Activated naive CD4-positive, alpha-beta T cell treated with anti-CD3 and anti-CD28 coated beads for 36 hours (primary cell): ENCODE measurements at places on chromosomes 3 and 15. TPM values are rescaled to one million over a fixed set of nuclear protein-coding genes. Genes with fewer than 3 reads are reported as not detected.
A peak's percentile ranks its signal among the peaks of the same experiment; 100 is the strongest.

DNA sequence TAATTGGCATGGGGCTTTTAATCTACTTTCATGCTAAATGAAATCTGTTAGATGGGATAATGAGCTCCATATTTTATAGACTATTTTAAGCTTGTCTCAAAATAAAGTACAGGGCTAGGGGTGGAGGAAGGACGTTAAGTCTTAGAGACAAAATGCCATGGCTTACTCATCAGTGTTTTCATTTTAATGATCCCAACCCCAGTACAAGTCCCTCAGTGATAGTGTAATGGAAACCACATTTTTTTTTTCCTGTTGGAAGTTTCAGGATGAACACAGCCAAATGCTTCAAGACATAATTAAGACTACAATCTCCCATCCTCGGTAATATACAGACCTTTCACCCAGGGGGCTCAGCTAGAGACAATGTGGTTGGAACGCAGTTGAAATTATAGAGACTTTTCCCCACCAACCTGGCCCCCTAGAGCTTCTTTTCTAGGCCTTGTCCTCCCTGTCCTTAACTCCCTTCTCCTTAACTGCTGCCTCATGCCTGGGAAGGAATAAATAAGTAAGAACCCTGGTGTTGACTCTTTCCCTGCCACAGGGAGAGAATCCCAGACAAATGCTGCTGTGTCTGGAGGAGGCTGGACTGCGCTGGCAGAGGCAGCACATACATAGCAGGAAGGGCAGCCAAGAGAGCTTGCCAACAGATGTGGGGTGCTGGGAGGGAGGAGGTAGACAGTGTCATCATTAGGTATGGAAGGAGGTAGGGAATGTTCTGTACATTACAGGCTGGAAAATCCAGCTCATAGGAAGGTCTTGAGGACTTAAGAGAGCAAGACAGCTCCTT, 115.4 kb upstream of the ROPN1 start:
- peaks cover 13% of the 10 kb centered on the region for H3K27me3 ChIP-seq
- H3K27ac ChIP-seq: no peak overlapping the region
- no peaks in the 10 kb centered on the region for H3K36me3 ChIP-seq
- DNase-seq: no peak
- H3K4me1 ChIP-seq: no peaks in the 10 kb centered on the region
- H3K4me3 ChIP-seq: no peak overlapping the region

- no peaks in the 10 kb centered on the region for H3K27me3 ChIP-seq
- no peak for DNase-seq
- H3K4me3 ChIP-seq: no peak overlapping the region
- no peaks in the 10 kb centered on the region for H3K36me3 ChIP-seq
- H3K27ac ChIP-seq: no peak overlapping the region
These were observed 16.3 kb downstream of the RTP1 start for GRCh38 chr3:187213616-187214015.

GRCh38 chr3:107947203-107947602, 143.6 kb downstream of the CD47 start:
- H3K36me3 ChIP-seq: no peaks in the 10 kb centered on the region
- no peaks in the 10 kb centered on the region for H3K27me3 ChIP-seq
- no peak for DNase-seq
- no peak overlapping the region for H3K27ac ChIP-seq
- peaks cover 12% of the 10 kb centered on the region for H3K4me1 ChIP-seq

RLBP1 gene
- not detected for total RNA-seq

FANCD2OS gene
- total RNA-seq: not detected

DNA sequence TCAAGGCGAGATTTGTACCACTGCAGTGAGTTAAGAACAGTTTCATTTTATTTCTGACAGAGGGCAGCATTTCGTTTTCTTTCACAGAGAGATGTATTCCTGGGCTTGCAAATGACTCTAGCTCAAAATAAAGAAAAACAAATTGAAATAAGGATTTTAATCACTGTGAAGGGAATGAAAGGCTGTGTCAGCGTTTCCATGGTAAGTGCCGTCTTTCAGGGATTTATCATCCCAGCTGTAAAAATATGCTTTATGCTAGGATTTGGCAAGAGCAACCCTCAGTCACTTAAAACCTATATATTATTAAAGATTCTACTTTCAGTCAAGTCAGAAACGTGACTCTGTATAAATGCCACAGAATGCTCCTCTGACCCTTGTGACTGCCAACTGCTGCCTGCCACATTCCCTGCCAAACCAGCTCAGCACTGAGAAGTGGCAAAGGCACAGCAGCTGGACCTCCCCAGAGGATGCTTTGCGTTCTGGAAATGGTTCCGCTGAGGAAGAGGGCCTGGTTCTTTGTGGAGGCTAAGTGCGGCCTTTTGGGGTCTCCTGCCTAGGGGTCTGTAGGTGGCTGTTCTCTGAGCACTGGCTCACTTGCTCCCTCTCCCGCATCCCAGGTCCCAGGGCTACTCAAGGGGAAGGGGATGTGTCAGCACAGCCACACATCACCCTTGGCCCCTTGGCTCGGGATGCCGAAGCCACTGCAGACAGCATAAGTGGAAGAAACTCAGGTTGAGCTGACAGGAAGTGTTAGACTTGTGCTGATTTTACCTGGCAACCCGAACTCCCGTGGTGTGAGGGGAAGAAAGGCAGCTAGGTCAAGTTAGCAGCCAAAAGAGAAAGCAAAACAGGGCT, 56.6 kb upstream of the POMGNT2 start:
- peak; percentile 69 for DNase-seq
- peak overlapping the region; percentile 58 for H3K4me3 ChIP-seq
- peak overlapping the region; percentile 69 for H3K27ac ChIP-seq
- H3K36me3 ChIP-seq: no peaks in the 10 kb centered on the region

GRCh38 chr15:29668120-29668602, 154.1 kb downstream of the TJP1 start:
- H3K36me3 ChIP-seq: no peaks in the 10 kb centered on the region
- H3K4me3 ChIP-seq: no peak overlapping the region

GRCh38 chr3:66723231-66723630, 222.4 kb upstream of the LRIG1 start:
- H3K4me3 ChIP-seq: no peak overlapping the region
- H3K27ac ChIP-seq: no peak overlapping the region
- DNase-seq: no peak
- no peaks in the 10 kb centered on the region for H3K4me1 ChIP-seq

DNA sequence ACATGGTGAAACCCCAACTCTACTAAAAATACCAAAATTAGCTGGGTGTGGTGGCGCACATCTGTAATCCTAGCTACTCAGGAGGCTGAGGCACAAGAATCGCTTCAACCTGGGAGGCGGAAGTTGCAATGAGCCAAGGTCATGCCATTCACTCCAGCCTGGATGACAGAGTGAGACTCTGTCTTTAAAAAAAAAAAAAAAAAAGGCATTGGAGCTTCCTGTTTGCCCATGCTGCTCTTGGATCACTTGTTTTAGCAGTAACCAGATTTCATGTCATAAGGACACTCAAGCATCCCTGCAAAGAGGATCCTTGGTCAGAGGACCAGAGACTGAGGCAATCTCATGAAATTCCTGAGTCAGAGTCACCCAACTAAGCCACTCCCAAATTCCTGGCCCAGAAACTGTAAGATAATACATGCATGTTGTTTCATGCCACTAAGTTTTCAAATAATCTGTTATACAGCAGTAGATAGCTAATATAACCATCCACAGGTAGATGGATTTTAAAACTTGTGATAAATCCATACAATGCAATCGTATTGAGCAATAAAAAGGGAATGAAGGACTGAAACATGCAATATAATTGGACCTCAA, 82.0 kb upstream of the XXYLT1 start:
- no peak overlapping the region for H3K4me3 ChIP-seq
- H3K36me3 ChIP-seq: peaks cover 21% of the 10 kb centered on the region
- no peak overlapping the region for H3K27ac ChIP-seq
- DNase-seq: no peak

GRCh38 chr3:150077107-150077506, 106.4 kb upstream of the PFN2 start:
- H3K27me3 ChIP-seq: peaks cover 5% of the 10 kb centered on the region
- DNase-seq: no peak
- H3K36me3 ChIP-seq: no peaks in the 10 kb centered on the region

DNA sequence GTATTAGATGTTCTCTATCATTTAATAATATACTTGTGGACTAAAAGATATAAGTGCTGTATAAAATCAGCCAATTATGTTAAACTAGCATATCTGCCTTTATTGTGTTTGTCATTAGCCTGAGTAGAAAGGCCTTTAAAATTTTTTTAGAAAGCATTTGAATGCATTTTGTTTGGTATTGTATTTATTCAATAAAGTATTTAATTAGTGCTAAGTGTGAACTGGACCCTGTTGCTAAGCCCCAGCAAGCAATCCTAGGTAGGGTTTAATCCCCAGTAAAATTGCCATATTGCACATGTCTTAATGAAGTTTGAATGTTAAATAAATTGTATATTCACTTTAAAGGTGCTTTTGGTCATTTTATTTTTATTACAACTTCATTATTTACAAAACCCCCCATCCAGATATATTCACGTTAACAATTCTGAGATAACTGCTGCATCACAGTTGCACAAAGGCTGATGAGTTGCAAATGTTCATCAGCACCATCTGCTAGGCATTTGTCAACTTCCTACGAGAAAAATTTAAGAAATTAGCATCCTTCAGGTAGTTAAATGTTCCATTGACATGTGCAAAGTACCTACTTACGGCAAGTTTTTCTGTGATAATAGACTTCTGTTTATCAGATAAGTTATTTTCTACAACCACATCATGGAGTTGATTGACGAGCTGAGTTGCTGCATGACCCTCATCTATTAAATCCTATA, 6.3 kb downstream of the EIF4A2 start:
- peak overlapping the region; percentile 20 for H3K4me3 ChIP-seq
- H3K27me3 ChIP-seq: no peaks in the 10 kb centered on the region
- H3K36me3 ChIP-seq: peaks cover 67% of the 10 kb centered on the region
- H3K4me1 ChIP-seq: peaks cover 39% of the 10 kb centered on the region

CACNA2D3 gene
- total RNA-seq: not detected

GRCh38 chr15:65409036-65409631, 13.6 kb downstream of the IGDCC4 start:
- H3K36me3 ChIP-seq: no peaks in the 10 kb centered on the region
- peaks cover 8% of the 10 kb centered on the region for H3K27me3 ChIP-seq
- no peak overlapping the region for H3K4me3 ChIP-seq
- no peak for DNase-seq

DNA sequence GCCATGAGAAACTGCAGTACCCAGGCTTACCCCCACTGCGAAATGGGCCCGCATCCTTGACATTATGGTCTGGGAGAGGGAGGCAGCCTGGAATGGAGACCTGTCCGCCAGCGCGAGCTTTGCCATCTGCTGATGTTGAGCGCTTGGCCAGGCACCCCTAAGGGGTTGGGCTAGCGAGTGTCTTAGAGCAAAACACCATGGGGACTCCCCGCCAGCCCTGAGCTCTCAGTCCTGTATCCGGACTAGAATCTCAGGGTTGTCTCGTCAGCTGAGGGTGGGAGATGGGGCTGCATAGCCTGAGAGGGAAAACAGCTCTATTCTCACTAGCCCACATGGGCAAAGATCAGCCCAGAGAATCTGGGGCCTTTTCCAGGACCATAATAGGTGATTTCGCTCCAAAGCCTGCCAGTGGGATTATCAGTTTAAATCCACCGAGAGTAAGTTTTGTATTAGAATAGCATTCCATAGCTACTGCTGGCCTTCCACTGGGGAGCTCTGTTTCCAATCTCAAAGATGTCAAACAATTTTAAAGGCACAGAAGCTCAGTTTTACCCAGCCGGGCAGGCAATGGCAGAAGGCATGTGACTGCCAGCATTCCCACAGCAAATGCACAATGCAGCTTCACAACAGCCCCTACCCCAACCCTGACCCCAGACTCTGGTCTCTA, 167.5 kb upstream of the TPM1 start:
- H3K4me1 ChIP-seq: peaks cover 6% of the 10 kb centered on the region
- no peak overlapping the region for H3K27ac ChIP-seq
- H3K27me3 ChIP-seq: peaks cover 4% of the 10 kb centered on the region
- no peak for DNase-seq

RBPMS2 gene
- not detected for total RNA-seq

ITPKA gene
- total RNA-seq: 1.0 TPM

CHRNA3 gene
- total RNA-seq: not detected

GRCh38 chr15:89809093-89809786, 5.4 kb downstream of the ANPEP start:
- H3K36me3 ChIP-seq: no peaks in the 10 kb centered on the region
- DNase-seq: no peak
- no peak overlapping the region for H3K27ac ChIP-seq
- no peak overlapping the region for H3K4me3 ChIP-seq
- H3K27me3 ChIP-seq: peaks cover 13% of the 10 kb centered on the region

- peaks cover 21% of the 10 kb centered on the region for H3K4me1 ChIP-seq
- peaks cover under 1% of the 10 kb centered on the region for H3K27me3 ChIP-seq
These were observed 402.2 kb upstream of the PROK2 start for GRCh38 chr3:72187131-72187530.

DNA sequence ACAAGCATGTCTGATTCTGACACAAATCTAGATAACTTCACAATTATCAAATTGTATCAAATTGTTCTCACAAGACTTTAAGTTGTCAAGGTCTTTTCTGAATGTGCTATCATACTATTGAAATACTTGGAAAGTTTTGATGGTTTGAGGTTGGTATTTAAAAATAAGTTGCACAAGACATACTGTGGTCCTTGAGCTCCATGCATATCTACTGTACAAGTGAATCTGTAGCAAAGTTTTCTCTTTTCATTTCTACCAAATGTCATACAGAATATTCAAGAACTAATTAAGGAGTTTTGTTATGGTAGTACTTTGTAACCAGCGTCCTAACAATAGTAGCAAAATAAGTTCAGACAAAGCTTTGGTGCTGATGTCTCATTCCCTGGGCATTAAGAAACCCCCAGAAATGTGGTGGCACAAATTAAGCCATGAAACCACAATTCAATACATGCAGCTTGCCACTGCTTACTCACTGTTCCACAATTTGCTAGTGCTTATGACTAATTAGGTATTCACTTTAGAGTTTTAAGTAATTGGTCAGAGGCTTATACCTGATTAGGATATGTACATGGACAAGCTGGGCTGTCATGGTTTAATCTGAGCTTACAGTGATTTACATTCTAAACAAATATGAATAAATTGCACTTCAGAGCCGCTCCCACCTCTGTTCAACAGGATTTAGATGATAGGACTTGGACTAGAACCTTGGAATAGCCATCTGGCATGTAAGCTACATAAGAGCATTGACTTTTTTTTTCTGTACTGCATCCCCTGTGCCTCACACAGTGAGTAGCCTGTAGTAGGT, 8.8 kb downstream of the TBC1D23 start:
- no peaks in the 10 kb centered on the region for H3K36me3 ChIP-seq
- H3K4me1 ChIP-seq: peaks cover 51% of the 10 kb centered on the region
- no peaks in the 10 kb centered on the region for H3K27me3 ChIP-seq
- no peak overlapping the region for H3K4me3 ChIP-seq

GRCh38 chr3:105431200-105431599, 64.5 kb downstream of the ALCAM start:
- no peak overlapping the region for H3K27ac ChIP-seq
- DNase-seq: no peak
- H3K27me3 ChIP-seq: peaks cover 4% of the 10 kb centered on the region
- no peaks in the 10 kb centered on the region for H3K4me1 ChIP-seq

- peaks cover 37% of the 10 kb centered on the region for H3K4me1 ChIP-seq
- no peak overlapping the region for H3K4me3 ChIP-seq
- no peak overlapping the region for H3K27ac ChIP-seq
- DNase-seq: no peak
- no peaks in the 10 kb centered on the region for H3K27me3 ChIP-seq
These were observed 66.4 kb downstream of the RFTN1 start for GRCh38 chr3:16447135-16447534.

- no peak overlapping the region for H3K27ac ChIP-seq
- H3K36me3 ChIP-seq: no peaks in the 10 kb centered on the region
- DNase-seq: no peak
- H3K4me3 ChIP-seq: no peak overlapping the region
These were observed 17.3 kb downstream of the CHST14 start for GRCh38 chr15:40487816-40488682.
